Activated CD4-positive, alpha-beta T cell treated with anti-CD3 and anti-CD28 coated beads, Interleukin-2, amount 10 ng/mL, durations not matched to agents 7 days and 5 days (primary cell): ENCODE measurements at places on chromosomes 16 and 17. TPM values are rescaled to one million over a fixed set of nuclear protein-coding genes. Genes with fewer than 3 reads are reported as not detected.

IGFBP4 gene
- 65.2 TPM for total RNA-seq

AGRP gene
- not detected for total RNA-seq

MILR1 gene
- total RNA-seq = 0.27 TPM

OSGIN1 gene
- total RNA-seq = 0.77 TPM

SKAP1 gene
- total RNA-seq = 144 TPM

TRIM47 gene
- total RNA-seq = 43.4 TPM

C16orf46 gene
- not detected for total RNA-seq

MSL1 gene
- total RNA-seq = 95.4 TPM

KRT12 gene
- not detected for total RNA-seq

TEKT1 gene
- total RNA-seq = not detected

GRAPL gene
- total RNA-seq = 16.3 TPM

AOC2 gene
- total RNA-seq = 1.9 TPM

ADAD2 gene
- not detected for total RNA-seq

CIBAR2 gene
- total RNA-seq = not detected

EIF3CL gene
- total RNA-seq = 84.0 TPM

GUCY2D gene
- not detected for total RNA-seq

PTGES3L gene
- 0.12 TPM for total RNA-seq

CCDC200 gene
- not detected for total RNA-seq

VTN gene
- 0.12 TPM for total RNA-seq

WFIKKN1 gene
- 1.8 TPM for total RNA-seq

CACNG1 gene
- total RNA-seq = not detected

C1QTNF1 gene
- not detected for total RNA-seq

TBC1D3D gene
- total RNA-seq = 8.8 TPM

GPR179 gene
- not detected for total RNA-seq

EXOC3L1 gene
- not detected for total RNA-seq

MT2A gene
- total RNA-seq = 268 TPM

PLA2G10 gene
- total RNA-seq = not detected

SPATA20 gene
- total RNA-seq = 3.9 TPM

ADAP2 gene
- 1.1 TPM for total RNA-seq

ORAI3 gene
- 19.0 TPM for total RNA-seq

EFNB3 gene
- total RNA-seq = not detected

CCL4L2 gene
- total RNA-seq = not detected

SLC38A8 gene
- not detected for total RNA-seq

SLFN12 gene
- 11.7 TPM for total RNA-seq

SYT17 gene
- not detected for total RNA-seq
